ENCODE measurements at places on chromosomes 12 and 14.

DNA sequence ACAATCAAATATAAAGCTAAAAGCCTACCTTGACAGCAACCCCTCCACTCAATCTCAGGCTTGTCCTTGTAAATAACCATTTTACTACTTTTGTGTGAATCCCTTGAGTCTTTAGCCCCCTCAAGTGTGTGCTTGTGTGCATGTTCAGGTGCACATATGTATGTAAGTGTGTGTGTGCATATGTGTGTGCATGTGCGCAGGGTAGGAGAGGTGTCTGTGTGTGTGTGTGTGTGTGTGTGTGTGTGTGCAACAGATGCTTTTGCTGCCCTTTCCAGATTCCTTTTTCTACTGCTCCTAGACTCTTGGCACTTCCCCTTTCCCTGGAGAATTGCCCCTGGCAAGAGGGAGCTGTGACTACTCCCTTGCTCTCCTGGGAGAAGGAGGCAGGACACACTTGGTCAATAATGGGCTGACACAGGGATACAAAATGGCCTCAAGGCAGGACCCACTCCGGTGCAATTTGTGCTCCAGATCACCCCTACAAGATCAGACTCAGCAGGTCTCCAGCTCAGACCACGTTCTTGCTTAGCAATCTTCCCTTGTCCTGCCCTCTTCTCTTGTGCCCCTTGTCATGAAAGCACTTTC lies 73.4 kb downstream of the IFNG start:
- no peak for DNase-seq

DNA sequence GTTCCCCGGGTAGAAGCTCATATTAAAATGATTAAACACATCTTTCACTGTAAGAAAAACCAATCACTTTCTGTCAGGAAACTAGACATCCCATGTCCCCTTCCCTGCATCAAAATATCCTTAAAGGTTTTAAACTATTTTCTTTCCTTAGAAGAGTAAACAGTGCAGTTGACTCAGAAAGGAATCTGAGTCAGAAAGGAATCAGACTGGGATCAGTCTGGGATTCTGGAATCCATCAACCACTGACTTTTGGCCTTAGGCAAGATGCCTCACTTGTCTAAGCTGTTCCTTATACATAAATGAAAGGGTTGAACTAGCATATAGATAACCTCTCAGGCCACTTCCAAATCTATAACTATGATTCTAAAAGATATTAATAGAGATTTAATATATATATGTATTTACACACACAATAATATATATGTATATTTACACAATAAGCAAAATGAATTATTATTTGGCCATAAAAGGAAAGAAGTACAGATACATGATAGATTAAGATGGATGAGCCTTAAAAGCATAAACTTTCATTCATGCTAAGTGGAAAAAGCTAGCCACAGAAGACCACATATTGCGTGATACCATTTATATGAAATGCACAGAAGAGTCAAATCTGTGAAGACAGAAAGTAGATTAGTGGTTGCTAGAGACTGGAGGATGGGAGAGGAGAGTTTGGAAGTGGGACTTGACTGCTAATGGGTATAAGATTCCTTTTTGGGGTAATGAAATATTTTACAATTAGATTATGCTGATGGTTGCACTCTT lies 114.4 kb downstream of the SLC38A1 start:
- no peak for DNase-seq

DNA sequence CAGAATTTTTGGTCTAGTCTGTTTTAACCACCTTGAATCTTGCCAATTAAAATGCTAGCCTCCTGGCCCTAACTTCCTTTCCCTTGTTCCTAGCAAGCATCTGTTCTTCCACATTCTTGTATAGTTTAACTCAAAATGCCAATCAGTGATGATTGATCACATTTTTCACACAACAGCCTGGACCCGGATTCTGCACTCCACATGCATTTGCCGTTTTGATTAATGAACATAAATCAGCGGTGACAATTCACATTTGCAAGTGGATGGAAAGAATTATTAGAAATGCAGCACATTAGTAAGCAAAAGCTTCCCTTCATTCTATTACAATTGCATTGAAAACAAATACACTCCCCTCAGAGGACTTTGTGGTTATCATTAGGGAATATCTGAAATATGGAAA lies 83.4 kb downstream of the PDZRN4 start:
- no peak for DNase-seq

DNA sequence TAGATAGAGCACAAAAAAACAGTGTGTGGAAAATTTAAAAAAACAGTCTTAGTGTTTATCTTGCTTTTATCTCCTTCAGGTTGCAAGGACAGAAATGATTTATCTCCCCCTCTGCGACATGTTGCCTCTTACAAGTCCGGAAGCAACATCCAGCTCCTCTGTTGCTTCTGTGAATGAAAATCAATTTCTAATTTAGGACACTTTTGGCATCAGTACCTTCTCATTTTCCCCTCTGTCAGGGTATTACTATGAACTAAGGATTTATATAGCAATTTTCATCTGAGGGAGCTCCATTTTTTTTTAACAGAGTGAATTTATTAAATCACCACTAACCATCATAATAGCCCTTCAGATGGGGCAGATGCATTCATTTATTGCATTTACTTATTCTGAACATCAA lies 116.6 kb upstream of the PLXNC1 start:
- DNase-seq = no peak

DNA sequence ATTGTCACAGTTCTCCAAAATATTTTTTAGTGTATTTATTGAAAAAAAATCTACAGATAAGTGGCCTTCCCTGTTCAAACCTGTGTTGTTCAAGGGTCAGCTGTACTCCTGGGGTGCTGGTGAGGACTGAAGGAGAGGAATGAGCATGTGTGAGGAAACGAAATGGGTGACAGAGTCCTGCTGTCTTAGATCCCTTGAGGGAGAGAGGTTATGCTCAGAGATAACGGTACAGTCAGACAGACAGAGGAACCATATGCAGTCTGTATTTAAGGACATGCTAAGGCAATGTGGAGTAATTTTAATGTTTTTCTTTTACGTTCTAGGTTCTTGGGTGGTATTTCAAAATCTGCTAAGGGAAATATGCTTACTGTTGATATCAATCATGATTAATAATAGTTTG lies 352.9 kb upstream of the RGS6 start:
- no peak for DNase-seq

- no peak for DNase-seq
These were observed 49.2 kb upstream of the BCAT1 start for GRCh38 chr12:24997970-24998582.

- DNase-seq = no peak
These were observed 13.2 kb downstream of the KERA start for GRCh38 chr12:91044586-91044985.

GRCh38 chr12:22626406-22626805 lies 1.4 kb downstream of the ETNK1 start:
- no peak for DNase-seq

DNA sequence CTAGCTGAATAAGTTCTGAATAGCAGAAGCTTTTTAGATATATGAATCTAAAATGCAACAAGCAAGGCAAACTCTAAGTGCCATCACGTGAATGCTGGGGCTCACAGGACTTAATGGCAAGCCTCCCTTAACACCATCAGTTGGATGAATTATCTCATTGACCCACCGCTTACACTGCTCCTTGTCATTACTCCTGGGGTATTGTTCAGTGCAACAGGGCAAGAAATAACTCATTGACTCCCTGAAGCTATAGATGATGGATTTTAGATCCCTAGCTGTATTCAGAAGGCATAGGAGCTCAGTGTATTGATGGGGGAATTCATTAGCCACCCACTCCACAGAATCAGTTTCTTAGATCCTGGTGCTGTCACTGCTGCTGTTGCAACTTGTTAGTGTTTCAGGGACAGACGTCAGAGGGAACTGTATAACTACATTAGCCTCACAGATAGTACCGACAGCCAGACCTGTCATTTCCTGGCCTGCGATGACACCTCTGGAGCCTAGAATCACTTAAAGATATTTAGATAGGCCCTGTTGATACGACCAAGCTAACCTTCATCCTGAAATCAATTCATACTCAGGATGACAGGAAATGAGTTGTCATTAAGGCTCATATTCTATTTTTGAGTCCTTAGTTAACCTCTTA lies 735.3 kb downstream of the DIO2 start:
- DNase-seq = no peak

GRCh38 chr14:80446356-80446755 lies 235.1 kb upstream of the DIO2 start:
- DNase-seq = no peak

DNA sequence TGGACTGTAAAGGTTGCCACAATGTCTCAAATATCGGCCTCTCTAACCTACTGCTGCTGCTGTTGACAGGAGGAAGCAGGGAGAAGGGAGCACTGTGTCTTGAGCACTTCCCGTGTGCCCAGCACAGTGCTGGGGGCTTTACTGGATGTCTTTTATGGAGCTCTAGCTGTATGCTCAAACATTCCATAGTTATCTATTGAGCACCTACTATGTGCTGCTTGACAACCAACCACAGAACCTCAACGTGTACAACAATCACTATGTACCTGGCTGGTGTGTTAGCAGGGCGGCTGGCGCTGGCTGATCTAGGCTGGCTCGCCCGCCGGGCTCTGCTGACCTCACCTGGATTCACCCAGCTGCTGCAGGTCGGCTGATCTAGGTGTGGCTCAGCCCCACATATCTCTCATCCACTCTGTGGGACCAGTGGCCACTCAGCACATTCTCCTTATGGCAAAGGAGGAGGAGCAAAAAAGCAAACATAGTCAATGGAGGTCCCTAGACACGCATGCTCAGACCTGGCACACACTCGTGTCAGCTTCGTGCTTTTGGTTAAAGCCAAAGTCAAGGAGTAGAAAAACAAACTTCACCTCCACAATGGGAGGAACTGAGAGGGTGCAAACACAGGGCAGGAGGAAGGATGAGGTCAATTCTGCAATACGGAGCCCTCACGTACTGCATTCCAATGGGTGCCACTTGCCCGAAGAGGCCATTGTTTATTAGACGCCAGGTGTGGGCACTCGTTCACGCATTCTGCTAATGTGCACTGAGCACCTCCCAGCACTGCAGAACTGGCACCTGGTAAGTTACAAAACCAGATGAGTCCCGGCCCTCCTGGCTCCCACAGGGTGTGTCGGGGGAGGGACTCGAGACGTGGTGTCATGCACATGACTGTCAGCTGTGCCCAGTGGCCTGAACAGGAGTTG lies 147.2 kb downstream of the SCARB1 start:
- DNase-seq = no peak

DNA sequence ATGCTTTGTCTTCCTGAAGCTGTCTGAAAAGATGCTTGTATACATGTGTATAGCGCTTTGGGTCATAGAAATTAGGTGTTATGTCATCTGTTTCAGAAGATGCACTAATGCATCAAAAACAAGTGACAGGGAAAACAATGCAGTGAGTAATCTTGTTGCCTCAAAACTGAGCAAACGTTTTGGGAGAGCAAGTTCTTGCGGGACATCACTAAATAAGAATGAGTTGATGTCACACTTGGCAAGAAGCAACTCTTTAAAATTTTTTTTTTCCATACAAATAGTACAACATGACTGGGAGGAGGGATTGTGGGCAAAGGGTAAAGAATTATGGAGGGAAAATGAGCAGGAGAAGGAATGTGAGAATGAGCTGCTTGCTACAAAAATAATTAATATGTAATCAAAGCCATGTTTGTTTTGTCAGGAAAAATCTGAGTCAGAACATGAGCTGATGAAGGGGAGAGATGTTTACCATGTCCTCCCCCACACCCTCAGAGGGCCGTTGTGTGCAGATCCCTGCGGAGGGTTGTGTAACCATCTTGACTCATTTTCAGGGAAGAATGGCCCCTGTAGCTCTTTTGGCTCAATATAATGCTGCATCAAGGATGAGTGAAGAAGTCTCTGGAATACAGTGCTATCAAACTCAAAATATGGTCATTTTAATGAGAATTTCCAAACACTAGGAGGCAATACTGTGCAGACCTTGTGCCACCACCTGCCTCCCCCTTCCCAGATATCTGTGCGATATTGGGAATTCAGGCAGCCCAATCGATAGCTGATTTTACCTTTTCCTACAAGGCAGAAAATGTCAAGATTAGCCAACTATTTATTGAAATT lies 41.4 kb downstream of the BORCS5 start:
- DNase-seq = no peak
